GM23248 (cell line): ENCODE measurements at places on chromosomes 16 and 17.

DNA sequence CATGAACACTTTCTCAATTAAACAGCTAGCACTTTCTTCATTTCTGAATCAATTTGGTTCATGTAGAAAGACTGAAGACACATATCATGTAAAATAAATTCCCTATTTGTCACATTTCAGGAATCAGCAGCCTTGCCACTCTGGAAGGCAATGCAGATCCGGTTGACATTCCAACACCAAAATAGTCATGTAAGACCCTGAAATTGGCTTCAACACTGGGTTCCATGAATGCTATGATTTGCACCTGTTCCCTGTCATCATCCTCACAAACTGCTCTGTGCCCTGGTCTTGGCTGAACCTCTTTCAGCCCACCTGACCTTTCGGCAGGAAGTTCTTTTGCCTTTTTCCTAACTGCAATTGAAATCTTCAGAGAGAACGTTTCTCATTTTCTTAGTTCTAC is 156.9 kb downstream of the CDH8 start:
- DNase-seq: no peak

GRCh38 chr16:69393898-69394849 is 8.4 kb upstream of the TERF2 start:
- DNase-seq: peak; percentile 43

DNA sequence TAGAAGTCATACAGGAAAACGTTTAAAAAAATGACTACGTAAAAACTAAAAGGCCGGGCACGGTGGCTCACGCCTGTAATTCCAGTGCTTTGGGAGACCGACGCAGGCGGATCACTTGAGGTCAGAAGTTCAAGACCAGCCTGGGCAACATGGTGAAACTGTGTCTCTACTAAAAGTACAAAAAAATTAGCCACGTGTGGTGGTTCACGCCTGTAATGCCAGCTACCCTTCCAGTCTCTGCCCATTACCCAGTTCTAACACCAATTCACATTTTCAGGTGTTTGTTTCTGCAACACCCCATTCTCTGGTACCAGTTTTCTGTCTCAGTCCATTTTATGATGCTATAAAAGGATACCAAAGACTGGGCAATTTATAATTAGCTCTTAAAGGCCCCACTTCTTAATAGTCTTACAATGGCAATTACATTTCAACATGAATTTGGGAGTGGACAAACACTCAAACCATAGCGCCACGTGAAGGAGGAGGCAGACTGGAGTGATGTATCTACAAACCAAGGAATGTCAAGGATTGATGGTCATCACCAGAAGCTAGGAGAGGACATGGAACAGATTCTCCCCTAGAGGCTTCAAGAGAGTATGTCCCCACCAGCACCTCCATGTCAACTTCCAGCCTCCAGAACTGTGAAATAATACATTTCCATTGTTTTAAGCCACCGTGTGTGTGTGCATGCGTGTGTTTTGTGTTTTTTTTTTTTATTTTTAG is 791 bp upstream of the C17orf75 start:
- no peak for DNase-seq

- peak; percentile 95 for DNase-seq
These were observed at the start of gene SGF29 for GRCh38 chr16:28553776-28554633. Gene SGF29 (plus strand): TSS chr16:28553920. CDS start chr16:28581070, 27,150 bp downstream.
